ENCODE measurements at places on chromosomes 13 and 19.
A peak's percentile ranks its signal among the peaks of the same experiment; 100 is the strongest.

DNA sequence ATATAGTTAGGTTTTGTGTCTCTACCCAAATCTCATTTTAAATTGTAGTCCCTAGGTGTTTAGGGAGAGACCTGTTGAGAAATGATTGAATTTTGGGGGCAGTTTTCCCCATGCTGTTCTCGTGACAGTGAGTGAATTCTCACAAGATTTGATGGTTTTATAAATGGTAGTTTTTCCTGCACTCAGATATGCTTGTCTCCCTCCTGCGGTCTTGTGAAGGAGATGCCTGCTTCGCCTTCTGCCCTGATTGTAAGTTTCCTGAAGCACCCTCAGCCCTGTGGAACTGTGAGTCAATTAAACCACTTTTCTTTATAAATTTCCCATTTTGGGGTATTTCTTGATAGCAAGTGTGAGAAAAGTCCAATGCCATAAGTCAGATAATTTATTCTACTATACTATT, 1977.5 kb upstream of the PCDH20 start:
- DNase-seq, result no peak

DNA sequence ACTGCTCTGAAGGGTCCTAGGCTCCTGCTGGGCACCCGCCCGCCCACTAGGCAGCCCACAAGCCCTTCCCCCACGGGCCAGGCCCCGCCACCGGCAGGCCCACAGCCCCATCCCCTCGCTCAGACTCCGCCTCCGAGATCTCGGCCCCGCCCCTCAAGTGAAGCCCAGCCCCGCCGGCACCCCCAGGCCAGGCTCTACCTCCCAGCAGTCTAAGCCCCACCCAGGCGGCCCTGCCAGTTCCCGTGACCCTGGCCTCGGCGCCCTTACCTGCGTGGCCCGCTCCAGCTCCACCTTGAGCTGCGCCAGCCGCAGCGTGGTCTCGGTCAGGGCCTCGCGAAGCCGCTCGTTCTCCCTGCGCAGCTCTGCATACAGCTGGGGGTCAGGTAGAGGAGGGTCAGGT, 16.3 kb downstream of the EPS8L1 start:
- no peak for DNase-seq

DNA sequence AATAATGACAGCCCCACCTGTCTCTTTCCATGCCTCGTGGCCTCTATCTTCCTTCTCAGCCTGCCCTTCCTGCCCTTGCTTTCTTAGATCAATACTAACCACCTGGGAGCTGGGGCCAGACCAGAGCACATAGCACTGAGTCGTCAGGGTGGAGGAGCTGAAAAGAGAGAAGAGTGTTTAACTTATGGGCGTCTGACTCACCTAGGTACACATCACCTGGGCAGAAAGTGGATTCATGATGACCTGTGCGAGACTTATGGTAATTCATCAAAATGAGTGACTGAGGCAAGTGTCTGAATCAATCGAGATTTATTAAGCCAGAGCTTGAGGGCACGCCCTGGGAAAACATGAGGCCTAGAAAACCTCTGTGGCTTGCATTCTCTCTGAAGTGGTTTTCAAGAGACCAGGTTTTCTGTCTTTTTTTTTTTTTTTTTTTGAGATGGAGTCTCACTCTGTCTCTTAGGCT, 19.2 kb downstream of the CEACAM6 start:
- DNase-seq, result peak; percentile 26

- no peak for DNase-seq
These were observed 711 bp upstream of the MIPEP start for GRCh38 chr13:23889615-23890607.

GRCh38 chr13:49693191-49693733, 2.0 kb upstream of the EBPL start:
- DNase-seq, result no peak

Data from NCI-H1105 (cell line).